ENCODE measurements at places on chromosomes 4 and X. TPM values are rescaled to one million over a fixed set of nuclear protein-coding genes. Genes with fewer than 3 reads are reported as not detected.

TMEM150C gene
- total RNA-seq: 8.6 TPM

ATG4A gene
- 15.1 TPM for total RNA-seq

DNA sequence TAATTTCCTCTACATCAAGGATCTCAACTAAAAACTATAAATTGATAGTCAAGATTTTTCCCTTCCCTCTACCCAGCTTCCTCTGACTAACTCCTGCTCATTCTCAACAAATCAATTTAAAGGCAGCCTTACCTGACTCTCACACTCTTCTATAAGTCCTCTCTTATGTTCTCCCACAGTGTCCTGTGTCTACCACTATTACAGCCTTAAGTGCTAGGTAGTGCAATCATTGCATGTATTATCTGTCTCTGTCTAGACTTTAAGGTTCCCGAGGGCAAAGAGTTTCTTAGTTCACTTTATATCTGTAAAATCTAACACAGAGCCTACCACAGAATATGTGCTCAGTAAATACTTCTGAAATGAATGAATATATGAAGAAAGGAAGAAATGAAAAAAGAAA lies 123.7 kb downstream of the BTC start:
- H3K4me1 ChIP-seq: peaks cover 8% of the 10 kb centered on the region
- DNase-seq: no peak
- H3K36me3 ChIP-seq: no peaks in the 10 kb centered on the region
- no peak overlapping the region for H3K27ac ChIP-seq
- peaks cover 31% of the 10 kb centered on the region for H3K27me3 ChIP-seq

- no peaks in the 10 kb centered on the region for H3K36me3 ChIP-seq
- no peak for DNase-seq
- H3K27ac ChIP-seq: no peak overlapping the region
- no peaks in the 10 kb centered on the region for H3K27me3 ChIP-seq
Measured at GRCh38 chrX:134258202-134258601, 21.2 kb downstream of the CCDC160 start.

GRCh38 chr4:89064848-89065247 lies 7.9 kb upstream of the FAM13A start:
- H3K4me1 ChIP-seq: no peaks in the 10 kb centered on the region
- no peaks in the 10 kb centered on the region for H3K27me3 ChIP-seq
- peaks cover 2% of the 10 kb centered on the region for H3K36me3 ChIP-seq
- no peak for DNase-seq

DNA sequence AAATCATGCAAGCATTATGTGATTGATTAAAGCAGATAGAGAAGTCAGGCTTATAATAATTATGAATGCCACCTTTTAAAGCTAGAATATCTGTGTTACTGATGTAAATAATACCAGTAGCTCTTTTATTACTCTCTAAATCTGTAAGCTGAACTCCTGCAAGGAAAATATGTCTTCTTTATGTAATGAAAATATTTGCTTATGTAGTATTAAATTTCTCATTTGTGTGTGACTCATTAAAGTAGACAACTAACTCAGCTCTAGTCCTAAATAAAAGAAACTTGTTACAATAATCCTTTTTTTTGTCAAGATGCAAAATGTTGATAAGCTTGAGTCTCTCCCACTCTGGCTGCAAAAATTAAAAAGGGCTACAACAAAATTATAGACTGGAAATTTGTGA lies 137.7 kb upstream of the FAT1 start:
- no peak overlapping the region for H3K27ac ChIP-seq

DNA sequence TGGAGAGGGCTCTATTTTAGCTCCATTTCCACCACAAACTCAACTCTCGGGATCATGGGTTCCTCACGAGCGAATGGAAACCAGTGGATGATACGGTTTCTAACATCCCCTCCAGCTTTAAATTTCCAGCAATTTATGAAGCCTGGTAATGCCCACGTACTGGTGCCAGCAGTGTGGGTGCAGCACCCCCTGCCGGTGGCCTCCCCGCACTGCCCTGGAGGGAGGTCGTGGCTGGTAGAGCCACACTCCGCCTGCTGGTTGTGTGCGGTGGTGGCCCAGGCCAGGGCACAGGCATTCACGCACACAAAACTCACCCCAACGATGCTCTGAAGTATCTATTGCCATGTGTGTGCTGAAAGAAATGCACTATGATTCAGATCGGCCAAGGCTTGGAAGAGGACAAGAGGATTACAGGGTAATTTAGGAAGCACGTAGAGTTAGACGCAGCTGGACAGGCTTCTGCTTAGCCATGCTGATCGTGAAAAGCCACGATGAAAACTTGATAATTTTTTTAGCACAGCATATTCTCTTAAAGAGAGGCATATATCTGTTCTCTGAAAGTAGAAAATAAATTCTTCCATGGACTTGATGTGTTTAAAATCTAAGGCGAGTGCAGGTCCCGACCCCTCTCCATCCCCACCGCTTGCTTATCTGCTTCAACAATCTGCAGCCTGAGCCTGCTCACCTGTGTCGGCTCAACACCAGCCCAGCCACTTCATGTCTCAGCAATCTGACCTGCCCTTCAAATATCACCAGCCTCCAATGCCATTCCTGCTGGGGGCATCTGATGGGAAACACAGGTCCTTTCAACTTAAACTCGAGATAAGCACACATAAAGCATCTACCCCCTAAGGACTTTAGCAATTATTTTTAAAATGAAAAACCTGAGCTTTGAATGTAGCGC lies 59.1 kb downstream of the SCD5 start:
- H3K36me3 ChIP-seq: peaks cover 1% of the 10 kb centered on the region
- H3K27ac ChIP-seq: no peak overlapping the region
- H3K4me1 ChIP-seq: peaks cover 7% of the 10 kb centered on the region
- H3K4me3 ChIP-seq: no peak overlapping the region
- H3K27me3 ChIP-seq: peaks cover 6% of the 10 kb centered on the region

GRCh38 chr4:118279920-118280432 lies 72.8 kb downstream of the PRSS12 start:
- peaks cover 15% of the 10 kb centered on the region for H3K4me1 ChIP-seq
- no peaks in the 10 kb centered on the region for H3K27me3 ChIP-seq
- no peak overlapping the region for H3K27ac ChIP-seq
- H3K36me3 ChIP-seq: peaks cover 3% of the 10 kb centered on the region

DNA sequence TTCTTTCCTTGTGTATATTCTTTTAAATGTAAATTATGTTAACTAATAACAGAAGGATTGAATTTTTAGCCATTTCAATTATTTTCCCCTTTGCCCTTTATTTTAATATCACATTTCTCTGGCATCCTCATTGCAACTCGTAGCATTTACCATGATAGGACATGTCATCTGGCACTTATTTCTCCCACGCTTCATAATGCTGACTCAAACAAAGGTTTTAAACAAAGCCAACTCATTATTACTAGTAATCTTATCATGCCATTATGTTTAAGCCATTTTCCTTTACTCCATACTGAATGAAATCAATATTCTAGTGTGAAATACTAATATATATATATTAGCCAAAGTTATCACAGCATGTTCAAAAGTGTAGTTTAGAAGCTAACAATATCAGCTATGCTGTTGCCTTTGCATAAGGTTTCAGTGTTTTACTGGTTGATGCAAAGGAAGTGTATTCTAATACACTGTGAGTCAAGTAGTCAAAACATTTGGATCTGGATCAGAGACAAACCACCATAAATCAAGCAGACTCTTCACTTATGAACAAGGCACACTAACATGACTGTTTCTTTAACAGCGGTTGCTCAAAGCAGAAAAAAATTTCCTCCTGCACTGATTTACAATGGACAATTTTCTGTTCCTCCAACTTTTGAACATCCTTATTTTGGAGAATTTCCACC lies 281.6 kb downstream of the SLC7A11 start:
- no peak for DNase-seq
- H3K27ac ChIP-seq: no peak overlapping the region
- H3K27me3 ChIP-seq: no peaks in the 10 kb centered on the region

DNA sequence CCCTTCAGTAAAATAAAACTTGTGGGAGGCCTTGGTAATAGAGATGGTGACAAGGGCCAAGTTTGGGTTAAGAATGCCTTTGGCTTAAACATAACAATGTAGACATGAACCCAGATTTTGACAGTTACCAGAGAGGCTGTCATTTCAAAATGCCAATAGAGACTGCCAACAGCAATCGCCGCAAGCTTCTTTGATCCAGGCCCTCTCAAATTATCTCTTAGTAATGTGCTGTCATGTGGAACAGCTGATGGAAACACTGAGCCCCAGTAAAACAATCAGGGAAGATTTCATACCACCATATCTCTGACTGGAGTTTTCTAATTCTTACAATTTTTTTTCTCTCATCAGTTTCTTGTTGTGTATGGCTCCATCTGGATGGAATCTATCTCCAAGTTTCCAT lies 80.5 kb downstream of the ZNF330 start:
- no peak overlapping the region for H3K27ac ChIP-seq
- H3K4me3 ChIP-seq: no peak overlapping the region
- no peak for DNase-seq
- no peaks in the 10 kb centered on the region for H3K27me3 ChIP-seq
- peaks cover 7% of the 10 kb centered on the region for H3K4me1 ChIP-seq
- H3K36me3 ChIP-seq: no peaks in the 10 kb centered on the region

GRCh38 chr4:151228189-151229119 lies 48.5 kb upstream of the PRSS48 start:
- H3K4me3 ChIP-seq: no peak overlapping the region
- no peak for DNase-seq
- peaks cover 3% of the 10 kb centered on the region for H3K4me1 ChIP-seq
- peaks cover 8% of the 10 kb centered on the region for H3K36me3 ChIP-seq
- H3K27me3 ChIP-seq: no peaks in the 10 kb centered on the region

DNA sequence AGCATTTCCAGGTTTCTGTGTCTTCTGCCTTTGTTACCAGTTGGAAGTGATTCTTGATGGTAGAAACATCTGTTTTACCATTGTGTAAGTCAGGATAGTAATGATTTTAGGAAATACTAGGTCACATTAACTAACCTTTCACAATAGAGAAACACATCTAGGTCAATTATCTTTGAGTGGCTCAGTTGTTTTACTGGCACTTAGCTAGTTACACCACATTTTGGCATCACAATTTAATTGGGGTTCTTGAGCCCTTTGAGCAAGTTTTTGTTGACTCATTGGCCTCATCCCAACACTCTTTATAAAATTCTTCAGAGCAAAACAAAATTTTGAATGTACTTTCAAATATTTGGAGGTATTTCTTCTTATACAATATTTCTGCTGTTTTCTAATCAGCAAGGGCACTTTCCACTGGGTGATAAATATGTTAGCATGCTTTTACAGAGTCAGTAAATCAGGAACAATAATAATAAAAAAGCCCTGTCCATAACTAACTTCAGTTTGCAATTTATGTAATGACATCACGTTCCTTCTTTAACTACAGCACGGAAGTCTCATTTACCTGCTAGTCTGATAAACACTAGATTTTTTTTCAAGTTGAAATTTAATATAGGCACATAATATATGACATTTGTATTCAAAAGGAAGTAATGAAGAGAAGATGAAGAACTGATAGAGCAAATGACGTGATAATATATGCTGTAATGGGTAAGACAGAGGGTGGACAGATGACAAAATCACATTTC lies 64.8 kb upstream of the GK2 start:
- no peaks in the 10 kb centered on the region for H3K36me3 ChIP-seq
- H3K27ac ChIP-seq: no peak overlapping the region
- DNase-seq: no peak
- H3K4me3 ChIP-seq: no peak overlapping the region
- no peaks in the 10 kb centered on the region for H3K27me3 ChIP-seq

All from progenitor cell of endocrine pancreas (in vitro differentiated cells).